LHCN-M2 (cell line): ENCODE measurements at places on chromosomes 6 and 20.

DNA sequence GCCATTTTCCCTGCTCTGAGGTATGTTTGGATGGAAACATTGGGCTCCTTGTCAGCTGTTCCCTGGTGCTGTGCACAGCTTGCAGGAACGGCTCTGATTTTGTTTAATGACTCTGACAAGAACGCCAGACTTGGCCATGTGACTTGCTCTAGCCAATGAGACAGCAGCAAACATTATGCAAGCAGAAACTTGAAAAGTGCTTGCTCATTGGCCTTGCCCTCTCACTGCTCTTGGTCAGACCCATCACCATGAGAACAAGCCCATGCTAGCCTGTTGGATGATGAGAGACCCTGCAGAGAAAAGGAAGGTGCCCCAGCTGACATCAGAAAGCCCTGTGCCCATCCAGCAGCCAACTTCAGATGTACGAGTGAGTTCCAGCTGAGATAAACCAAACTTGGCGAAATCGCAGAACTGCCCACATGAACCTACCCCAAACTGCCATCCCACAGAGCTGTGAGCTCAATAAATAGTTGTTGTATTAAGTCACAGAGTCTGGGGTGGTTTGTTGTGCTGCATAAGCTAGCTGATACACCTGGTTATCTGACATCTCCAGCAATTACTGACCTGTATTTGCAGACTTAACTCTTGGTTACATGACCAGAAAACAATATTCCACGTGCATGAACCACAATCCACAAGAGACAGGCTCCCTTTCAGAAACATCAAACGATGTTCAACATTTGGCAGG lies 96.9 kb downstream of the JPH2 start:
- peak; percentile 76 for DNase-seq

DNA sequence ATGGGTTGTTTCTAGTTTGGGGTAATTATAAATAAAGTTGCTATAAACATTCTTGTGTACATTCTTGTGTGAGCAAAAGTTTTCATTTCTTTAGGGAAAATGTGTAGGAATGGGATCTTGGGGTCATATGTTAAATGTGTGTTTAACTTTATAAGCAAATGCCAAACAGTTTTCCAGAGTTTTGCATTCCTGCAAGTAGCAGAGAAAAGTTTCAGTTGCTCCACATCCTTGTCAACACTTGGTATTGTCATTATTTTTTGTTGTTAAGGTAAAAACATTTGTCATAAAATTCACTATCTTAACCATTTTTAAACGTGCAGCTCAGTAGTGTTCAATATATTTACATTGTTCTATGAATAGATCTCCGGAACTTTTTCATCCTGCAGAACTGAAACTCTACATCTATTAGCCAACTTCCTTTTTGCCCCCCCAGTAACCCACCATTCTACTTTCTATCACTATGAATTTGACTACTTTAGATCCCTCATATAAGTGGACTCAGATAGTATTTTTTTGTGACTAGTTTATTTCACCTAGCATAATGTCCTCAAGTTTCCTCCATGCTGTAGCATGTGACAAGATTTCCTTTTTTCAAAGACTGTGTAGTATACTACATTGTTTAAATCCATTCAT lies 48.4 kb downstream of the PHACTR2 start:
- DNase-seq: no peak

DNA sequence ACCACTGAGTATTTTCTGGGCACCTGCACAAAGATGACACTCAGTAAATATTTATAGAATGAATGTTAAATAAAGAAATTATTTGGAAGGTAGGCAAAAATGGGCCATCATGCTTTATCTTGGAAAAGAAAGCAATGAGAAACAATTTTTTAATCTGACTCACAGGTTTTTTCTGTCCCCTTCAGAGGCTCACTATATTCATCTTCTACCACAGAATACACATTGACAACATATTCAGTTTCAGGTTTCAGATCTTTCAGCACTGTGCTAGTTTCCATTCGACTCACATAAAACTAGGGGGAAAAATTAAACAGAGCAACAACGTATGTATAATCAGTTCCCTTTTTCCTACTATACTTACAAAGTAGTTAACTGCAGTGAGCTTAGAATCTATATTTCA lies 58.3 kb downstream of the COL12A1 start:
- peak; percentile 45 for DNase-seq

DNA sequence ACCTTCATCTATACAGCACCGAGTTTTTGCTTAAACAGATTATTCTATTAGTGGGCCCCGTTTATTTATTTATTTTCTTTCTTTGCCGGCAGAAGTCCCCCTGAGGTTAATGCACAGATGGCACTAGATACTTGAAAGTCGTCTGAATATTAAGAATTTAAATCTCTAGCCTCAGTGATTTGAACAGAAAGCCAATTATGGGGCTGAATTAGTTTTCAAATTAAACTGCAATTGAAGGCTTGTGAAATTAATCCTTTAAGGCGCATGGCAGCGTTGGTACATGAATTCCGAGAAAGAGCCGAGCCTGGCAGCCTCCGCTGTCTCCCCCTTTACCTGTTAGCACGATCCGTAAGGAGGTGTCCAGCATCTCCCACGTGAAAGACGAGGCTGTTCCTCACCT lies 202.8 kb downstream of the TAF4 start:
- no peak for DNase-seq

DNA sequence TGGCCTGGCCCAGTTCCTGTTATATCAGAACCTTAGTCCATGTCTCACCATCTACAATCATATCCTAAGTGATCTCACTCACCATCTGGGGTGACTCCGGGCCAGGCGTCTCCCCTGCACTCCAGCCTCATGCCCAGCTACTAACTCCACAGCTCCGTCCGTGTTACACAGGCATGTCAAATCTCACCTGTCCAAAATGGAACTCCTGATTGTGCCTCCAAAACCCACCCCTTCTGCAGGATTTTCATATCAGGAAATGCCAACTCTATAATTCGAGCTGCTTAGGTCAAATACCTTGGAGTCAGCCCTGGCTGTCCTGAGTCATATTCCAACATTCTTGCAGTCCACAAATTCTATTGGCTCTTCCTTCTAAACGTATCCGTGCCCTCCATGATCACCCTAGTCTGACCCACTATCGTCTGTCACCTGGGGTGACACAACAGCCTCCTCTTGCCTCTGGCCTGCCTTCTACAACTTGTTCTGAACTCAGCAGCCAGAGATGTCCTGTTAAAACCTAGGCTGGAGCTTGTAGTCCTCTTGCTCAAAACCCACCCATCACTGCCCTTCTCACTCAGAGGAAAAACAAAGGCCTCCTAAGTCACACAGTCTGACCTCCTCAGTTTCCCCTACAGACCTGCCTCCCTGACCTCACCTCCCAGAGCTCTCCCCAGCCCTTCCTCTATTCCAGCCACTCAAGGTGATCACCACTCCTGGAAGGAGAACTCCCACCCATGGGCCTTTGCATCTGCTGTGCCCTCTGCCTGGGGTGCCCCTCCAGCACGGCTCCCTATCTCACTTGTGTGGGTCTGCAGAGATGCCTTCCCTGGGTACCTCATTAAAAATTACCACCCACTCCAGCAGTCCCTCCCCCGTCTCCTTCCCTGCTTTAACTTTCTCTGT lies 85.3 kb upstream of the SIRPA start:
- DNase-seq: peak; percentile 66

DNA sequence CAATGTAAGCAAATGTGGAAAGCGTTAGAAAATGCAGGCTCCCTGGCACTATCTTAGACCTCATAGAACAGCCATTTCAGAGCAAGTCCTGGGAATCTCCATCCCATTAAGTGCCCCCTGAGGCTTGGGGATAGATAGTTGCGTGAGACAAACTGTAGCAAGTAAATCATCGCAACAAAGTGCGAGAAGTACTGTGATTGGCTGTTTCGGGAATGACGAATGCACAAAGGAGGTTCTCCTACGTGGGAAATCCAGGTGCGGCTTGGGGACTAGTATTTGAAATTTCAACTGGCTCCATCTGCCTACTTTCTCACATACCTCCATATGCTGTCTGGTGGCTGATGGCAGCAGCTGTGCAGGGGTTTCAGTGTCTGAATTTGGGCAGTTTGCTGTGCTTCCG lies 84.5 kb downstream of the PLEKHG1 start:
- no peak for DNase-seq

- DNase-seq: no peak
These were observed 43.1 kb upstream of the GATA5 start for GRCh38 chr20:62518911-62519310.

GRCh38 chr6:108435391-108435790 lies 125.3 kb upstream of the FOXO3 start:
- DNase-seq: no peak

- no peak for DNase-seq
These were observed 89.2 kb upstream of the RNF217 start for GRCh38 chr6:124873066-124873410.

GRCh38 chr6:55320696-55321086 lies 6.6 kb upstream of the GFRAL start:
- DNase-seq: no peak

DNA sequence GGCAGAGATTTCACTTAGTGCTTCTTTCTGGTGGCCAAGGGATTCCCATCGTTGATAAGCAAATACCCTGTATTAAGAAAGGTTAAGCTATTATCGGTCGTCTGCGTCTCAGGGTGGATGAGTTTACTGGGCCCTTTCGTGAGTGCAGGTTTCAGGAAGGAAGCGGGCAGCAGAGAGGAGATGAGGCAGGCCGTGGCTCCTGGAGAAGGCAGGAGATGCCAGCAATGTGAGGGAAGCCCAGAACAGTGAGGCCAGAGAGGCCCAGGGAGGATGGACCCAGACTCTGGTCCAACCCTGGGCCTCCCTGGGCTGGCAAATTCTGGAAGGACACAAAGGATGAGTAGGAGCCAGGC lies 11.2 kb downstream of the TFEB start:
- no peak for DNase-seq

DNA sequence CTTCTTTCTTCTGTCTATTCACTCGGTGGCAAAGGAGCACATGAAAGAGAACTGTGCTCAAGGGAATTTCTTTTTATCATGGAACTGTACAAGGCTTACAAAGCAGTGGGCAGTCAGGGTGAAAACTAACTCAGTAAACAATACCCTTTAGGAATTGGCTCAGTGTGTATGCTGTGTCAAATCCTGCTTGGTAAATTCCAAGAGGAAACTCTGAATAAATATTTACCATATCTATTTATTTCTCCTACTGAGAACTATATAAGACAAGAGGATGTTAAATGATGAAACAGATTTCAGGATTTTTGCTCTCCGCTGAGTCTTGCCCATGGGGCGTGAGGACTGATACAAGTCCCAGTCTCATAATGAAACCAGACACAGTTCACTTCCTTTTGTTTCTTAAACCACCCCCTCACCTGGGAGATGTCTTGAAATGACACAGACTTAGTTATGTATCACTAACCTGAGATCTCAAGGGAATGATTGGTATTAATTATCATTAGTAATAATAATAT lies 188.8 kb downstream of the BACH2 start:
- DNase-seq: no peak

DNA sequence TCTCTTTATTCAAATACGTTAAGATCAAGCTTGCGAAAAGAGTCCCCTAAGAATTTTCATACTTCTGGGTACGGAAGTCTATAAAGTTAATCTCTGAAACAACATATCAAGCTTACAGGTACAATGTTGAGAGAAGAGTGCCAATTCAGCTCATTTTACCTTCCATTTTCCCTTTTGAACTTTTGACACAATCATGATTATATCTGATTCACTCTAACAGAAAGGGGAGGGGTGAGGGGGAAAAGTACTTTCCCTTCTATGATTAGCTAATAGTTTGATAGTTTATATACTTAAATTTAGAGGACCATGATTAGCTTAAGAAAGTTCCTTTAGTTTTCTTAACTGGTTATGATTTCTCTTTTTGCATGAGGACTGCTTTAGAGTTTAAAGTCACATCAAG lies 33.5 kb downstream of the SNX3 start:
- no peak for DNase-seq

GRCh38 chr6:67736161-67736560 lies 898.9 kb upstream of the ADGRB3 start:
- DNase-seq: no peak

GRCh38 chr20:54368570-54368969 lies 106.8 kb upstream of the DOK5 start:
- DNase-seq: peak; percentile 1

- DNase-seq: peak; percentile 81
These were observed 45.3 kb downstream of the IGF2R start for GRCh38 chr6:160013987-160014868.

GRCh38 chr20:33337119-33337518 lies 54.1 kb downstream of the BPIFB1 start:
- DNase-seq: no peak

DNA sequence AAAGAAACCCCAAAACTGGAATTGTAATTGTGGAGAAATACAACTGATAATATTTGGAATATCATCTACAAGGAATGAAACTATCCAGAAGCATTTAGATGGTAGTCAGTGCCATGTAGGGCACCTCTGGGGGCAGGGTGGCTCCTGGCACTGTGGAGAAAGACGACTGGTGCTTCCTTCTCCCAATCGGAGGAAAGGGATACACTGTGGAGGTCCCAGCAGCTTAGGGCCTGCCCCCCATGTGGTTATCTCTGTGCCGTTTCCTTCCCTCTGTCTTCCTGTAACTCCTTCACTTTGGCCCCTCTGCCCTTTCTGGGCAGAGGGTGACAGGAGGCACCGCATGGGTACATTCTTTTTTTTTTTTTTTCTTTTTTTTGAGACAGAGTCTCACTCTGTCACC lies 178.4 kb downstream of the MTHFD1L start:
- no peak for DNase-seq

GRCh38 chr6:56764081-56764566 lies 121.4 kb upstream of the DST start:
- peak; percentile 60 for DNase-seq

DNA sequence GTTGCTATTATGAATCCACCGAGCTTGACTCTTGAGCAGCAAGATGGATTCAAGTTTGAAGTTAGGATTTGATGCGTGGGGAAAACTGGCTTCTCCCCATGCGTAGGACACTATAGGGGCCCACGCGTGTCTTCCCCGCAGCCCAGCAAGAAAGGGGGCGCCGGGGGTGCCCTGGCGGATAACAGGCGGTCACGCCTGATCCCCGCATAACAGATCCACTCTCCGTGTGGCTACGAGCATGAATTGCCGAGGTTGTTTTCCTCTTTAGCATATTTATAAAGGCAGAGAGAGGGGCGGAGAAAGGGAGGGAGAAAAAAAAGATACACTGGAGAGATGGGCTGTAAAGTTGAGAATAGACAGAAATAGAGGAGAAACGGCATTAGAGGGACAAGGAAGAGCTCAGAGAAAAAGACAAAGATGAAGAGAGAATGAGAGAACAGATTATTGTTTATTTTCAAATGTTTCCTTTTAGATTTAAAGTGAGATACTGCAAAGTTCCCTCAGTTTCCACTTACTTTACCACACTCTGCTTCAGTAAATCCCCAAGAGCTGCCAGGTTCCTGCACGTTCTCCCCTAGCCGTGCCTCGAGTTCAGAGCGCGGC lies 32.0 kb downstream of the TFAP2A start:
- no peak for DNase-seq
